ENCODE measurements at places on chromosomes 1 and 21.

- no peak for DNase-seq
Observed at GRCh38 chr1:197671140-197671539, 104.1 kb downstream of the DENND1B start.

- no peak for DNase-seq
Observed at GRCh38 chr1:187456446-187456845, 627.7 kb downstream of the PLA2G4A start.

GRCh38 chr1:24199291-24199900 is 12.3 kb upstream of the IFNLR1 start:
- peak; percentile 58 for DNase-seq

GRCh38 chr1:213613549-213613948 is 374.2 kb upstream of the PROX1 start:
- no peak for DNase-seq

DNA sequence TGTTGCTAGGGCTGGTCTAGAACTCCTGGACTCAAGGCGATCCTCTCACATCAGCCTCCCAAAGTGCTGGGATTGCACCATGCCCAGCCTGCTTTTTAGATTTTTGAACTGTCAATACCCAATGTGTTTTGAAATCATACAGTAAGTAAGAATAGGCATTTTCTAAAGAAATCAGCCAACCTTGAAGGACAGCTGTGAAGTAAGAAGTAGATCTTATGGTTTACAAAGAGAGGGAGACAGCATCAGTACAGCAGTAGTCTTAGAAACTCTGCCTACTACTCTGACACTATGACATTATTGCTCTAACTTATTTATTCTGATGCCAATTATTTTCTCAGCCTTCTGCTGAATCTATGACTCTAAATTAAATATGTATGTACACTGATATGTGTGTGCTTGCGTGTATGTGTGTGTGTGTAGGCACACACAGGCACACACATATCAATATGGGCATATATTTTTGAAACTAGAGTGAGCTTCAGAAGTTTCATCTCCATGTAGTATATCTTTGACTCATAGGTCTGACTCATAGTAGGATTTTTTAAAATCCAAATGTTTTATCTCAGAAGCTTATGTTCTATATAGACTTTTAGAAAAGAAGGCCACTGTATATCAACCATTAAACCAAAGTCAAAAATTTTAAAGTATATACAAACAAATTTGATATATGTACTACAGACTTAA is 140.4 kb downstream of the COL24A1 start:
- DNase-seq = no peak

- DNase-seq = no peak
Observed at GRCh38 chr21:45578176-45578801, 36.0 kb upstream of the SLC19A1 start.

GRCh38 chr1:99579691-99580172 is 66.2 kb upstream of the PALMD start:
- no peak for DNase-seq

DNA sequence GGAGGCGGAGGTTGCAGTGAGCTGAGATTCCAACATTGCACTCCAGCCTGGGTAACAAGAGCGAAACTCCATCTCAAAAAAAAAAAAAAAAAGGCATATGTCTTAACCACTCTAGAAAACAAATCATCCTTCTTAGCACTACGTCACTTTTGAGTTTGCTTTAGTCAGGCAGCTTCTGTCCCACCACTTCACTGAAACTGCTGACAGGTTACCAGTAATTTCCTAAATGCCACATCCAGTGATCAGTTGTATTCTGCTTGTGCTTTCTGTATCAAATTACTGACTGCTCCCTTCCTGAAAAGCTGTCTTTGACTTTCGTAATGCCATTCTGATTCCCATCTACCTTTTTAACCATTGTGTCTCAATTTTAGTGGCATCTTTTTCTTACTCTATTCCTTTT is 21.7 kb downstream of the RCOR3 start:
- DNase-seq = no peak

DNA sequence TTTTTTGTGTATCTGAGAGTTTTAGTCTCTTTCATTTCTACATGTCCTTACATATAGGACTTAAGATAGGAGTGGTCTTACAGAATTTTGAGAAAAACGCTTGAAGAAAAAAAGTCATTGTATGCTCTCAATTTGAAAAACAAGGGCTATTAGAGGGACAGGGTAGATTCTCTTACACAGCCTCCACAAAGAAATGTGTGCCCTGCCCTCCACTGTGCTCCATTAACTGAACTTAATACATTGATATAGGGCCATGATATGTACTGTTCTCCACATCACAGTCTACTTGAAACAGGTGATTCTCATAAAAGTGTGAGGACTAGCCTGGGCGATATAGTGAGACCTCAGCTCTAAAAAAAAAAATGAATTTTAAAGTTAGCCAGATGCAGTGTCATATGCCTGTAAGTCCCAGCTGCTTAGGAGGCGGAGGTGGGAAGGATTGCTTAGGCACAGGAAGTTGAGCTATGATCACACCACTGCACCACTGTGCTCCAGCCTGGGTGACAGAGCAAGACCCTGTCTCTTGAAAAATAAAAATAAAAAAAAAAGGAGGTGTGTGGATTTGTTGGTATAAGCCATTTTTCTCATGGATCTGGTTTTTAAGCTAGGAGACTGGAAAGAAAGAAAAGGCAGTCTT is 77.0 kb downstream of the HMCN1 start:
- no peak for DNase-seq

DNA sequence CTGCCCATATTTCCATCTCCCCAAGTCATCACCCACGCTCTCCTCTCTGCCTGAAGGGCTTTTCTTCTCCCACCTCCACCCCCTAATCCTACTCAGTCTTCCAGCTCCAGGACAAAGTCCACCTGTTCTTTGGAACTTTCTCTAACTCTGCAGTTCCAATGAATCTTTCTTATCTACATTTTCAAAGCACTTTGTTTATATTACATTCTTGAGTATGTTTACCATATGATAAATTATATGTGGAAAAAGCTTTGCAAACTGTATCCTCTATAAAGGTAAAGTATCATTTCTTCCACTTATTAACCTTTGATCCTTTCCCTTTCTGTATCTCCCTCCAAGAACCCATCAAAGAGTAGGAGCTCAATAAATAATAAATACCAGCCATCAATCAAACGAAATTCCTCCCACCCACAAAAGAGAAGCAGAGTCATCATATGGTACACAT is 39.7 kb downstream of the TTC13 start:
- DNase-seq = no peak

DNA sequence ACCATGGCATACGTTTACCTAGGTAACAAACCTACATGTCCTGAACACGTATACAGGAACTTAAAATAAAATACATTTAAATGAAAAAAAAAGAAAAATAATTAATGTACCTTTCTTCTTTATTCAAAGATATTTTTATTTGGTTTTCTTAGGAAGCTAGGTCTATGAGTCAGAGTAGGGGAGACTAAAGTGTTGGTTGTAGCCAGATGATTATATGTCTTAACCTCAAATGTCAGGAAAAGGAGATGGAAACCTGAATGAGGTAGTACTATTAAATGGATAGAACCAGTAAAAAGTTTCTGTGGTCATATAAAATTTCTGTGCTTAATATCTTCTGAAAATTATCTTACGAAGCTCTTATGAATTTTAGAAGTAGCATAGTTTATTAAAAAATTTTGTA is 275.8 kb downstream of the KCTD3 start:
- no peak for DNase-seq

DNA sequence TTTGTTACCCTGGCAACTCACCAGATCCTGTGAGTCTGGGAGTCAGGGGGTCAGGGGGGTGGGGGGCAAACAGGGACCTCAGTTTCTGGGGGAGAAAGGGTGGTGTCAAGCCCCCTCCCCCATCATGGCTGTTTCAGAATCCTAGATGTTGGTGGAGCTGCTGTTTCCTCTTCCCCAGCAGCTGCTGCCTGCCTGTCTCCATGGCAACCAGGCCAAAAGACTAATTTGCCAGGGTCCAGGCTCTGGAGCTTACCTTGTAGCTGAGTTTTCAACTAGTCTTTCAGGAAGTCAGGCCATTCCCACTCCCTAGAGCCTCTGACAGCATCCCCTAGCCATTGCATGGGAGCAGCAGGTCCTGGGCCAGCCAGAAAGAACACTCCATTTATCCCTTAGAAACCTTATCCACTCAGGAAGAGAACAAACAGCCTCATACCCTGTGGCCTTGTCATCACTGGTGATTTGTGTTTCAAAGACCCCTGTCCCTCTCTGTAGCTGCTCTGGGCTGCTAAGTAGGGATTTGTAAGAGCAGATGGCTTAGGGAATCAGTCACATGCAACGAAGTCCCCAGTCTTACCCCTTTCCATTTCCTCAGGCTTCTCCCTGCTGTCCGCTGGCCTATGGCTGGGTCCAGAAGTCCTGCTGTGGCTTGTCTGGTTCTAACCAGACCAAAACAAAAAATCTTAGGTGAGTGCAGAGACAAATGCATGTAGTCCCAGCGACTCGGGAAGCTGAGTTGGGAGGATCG is 21.5 kb upstream of the STMN1 start:
- no peak for DNase-seq

- no peak for DNase-seq
Observed at GRCh38 chr1:101025283-101025656, 314 bp downstream of the DPH5 start.

DNA sequence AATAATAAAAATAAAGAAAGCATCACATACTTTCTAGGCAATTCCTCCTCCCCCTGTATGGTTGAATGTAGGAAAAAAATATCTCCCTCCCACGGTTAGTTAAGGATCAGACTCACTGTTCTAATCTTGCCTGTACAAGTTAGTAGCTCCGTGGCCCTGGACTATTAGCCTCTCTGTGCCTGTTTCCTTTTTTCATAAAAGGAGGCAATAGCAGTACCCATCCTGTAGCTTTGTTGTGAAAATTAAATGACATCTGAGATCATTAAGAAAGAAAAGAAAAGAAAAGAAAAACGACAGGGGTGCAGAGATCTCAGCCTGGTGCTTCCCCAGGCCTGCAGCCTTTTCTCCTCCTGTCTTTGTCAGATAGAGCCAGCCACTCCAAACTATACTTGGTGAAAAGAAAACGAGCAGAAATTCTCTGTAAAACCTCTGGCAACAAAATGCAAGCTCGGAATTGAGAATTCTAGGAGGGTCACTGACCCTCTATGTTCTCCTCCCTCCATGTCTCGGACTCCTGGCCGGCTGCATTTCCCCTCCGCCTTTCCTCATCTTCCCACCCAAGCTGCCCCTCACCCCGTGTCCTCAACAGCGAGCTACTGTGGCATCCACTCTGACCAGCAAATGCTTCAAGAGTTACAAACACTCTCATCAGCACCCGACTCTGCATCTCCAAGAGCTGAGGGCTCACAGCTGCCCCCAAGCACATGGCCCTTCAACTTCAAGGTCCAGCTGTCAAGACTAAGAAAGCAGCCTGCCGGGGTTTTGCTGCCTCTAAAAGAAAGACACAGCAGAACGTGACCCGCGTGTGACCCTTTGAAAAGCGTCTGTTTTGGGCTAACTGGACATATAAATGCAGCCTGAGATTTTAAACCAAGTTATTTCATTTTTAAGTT is 13.6 kb downstream of the RIPK4 start:
- no peak for DNase-seq

DNA sequence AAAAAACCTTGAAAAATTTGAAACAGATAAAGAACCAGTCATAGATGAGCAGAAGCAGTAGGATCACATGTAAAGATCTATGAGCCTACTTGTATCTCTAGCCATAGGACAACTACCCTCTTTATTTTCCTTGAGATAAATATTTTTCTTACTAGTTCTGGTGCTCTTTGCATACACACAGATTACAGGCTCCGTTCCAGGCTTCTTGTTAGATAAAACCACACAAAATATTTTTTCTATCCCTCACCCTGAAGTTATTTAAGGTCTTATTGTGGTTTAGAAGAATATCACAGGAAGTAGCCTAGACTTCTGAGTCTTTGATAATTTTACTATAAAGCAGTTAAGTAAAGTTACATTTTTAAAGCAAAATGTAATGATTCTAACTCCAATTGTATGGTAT is 512.2 kb downstream of the NEGR1 start:
- DNase-seq = no peak

DNA sequence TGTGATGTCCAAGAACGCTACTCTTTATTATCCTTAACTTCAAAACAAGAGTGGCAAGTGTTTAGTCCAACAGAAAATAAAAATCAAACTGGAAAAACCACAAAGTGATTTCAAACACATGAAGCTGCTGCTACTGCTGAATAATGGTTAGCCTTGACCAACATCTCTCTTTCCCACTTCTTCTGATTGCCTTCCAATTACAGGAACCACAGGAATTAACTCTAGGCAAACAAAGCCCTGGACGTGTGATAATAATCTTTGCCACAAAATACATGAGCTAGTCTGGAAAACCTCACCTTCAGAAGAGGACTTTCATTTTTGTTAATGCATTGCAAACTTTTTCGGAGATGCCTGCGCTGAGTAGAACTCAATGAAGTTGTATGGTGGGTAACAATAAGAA is 48.6 kb upstream of the COL11A1 start:
- DNase-seq = no peak

GRCh38 chr1:36055706-36056105 is 28.2 kb upstream of the TEKT2 start:
- no peak for DNase-seq

GRCh38 chr21:33024201-33025103 is 1.3 kb upstream of the OLIG2 start:
- DNase-seq = no peak

- DNase-seq = no peak
Observed at GRCh38 chr1:228979325-228979699, 244.0 kb downstream of the RHOU start.

All from activated naive CD4-positive, alpha-beta T cell (primary cell).